ENCODE measurements at places on chromosomes 1 and 21.
A peak's percentile ranks its signal among the peaks of the same experiment; 100 is the strongest.

GRCh38 chr1:20184997-20185833 is 681 bp upstream of the UBXN10 start:
- DNase-seq, result no peak

GRCh38 chr1:18341291-18342069 is 139.2 kb upstream of the KLHDC7A start:
- no peak for DNase-seq

DNA sequence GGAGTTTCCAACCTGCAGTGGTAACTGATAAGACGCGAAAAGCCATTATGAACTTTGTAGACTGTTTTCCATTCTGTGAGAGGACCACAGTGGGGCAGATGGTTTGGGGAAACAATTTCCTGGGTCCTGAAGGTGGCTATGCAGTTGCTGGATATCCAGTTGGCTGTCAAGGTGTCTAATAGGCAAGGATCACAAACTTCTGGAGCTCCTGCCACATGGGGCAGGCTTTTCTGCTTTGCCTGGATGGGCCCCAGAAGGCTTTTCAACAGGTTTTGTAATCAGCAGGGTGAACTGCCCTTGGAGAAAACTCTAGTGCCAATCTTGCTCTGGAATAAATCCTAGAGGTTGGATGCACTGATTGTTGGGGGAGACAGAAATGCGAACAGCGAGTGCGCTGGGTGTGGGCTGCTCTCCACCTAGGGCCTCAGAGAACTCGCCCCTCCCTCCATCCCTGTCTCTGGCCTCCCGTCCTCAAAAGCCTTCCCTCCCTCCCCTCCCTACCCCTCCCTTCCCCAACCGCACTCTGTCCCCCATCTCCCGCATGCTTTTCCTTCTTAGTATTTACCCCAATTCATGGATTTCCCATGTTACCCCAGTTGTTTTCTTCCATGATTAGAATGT is 210.3 kb upstream of the USP24 start:
- DNase-seq, result no peak

GRCh38 chr21:28971171-28971570 is 21.5 kb downstream of the LTN1 start:
- DNase-seq, result peak; percentile 31

DNA sequence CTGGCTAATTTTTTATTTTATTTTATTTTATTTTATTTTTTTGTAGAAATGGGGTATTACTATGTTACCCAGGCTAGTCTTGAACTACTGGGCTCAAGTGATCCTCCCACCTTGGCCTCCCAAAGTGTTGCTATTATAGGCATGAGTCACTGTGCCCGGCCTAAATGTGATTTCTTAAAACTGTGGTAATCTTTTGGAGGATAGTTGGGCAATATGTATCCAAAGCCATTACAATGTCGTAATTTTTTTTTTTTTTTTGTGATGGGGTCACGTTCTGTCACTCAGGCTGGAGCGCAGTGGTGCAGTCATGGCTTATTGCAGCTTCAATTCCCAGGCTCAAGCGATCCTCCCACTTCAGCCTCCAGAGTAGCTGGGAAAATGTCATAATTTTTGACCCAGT is 14.2 kb downstream of the ETV3L start:
- DNase-seq, result peak; percentile 16
